ENCODE measurements at places on chromosomes 6 and 20.

- DNase-seq = no peak
Measured at GRCh38 chr6:40436685-40437604, 150.2 kb downstream of the LRFN2 start.

GRCh38 chr6:156943816-156944215, 166.6 kb downstream of the ARID1B start:
- DNase-seq = no peak

- DNase-seq = no peak
Measured at GRCh38 chr20:19375395-19375794, 163.0 kb downstream of the SLC24A3 start.

- no peak for DNase-seq
Measured at GRCh38 chr20:50003253-50003656, 20.5 kb downstream of the SNAI1 start.

- DNase-seq = no peak
Measured at GRCh38 chr6:18415671-18416340, 28.7 kb downstream of the RNF144B start.

GRCh38 chr6:18763086-18763485, 375.9 kb downstream of the RNF144B start:
- DNase-seq = no peak

- DNase-seq = no peak
Measured at GRCh38 chr6:85684809-85685171, 42.1 kb upstream of the SYNCRIP start.

GRCh38 chr6:13404228-13404891, 76.0 kb upstream of the TBC1D7 start:
- DNase-seq = no peak

GRCh38 chr6:104108634-104109033, 751.1 kb downstream of the HACE1 start:
- no peak for DNase-seq

GRCh38 chr6:107629548-107630129, 139.7 kb downstream of the SOBP start:
- no peak for DNase-seq

- DNase-seq = no peak
Measured at GRCh38 chr6:158536891-158537798, 22.7 kb upstream of the TMEM181 start.

DNA sequence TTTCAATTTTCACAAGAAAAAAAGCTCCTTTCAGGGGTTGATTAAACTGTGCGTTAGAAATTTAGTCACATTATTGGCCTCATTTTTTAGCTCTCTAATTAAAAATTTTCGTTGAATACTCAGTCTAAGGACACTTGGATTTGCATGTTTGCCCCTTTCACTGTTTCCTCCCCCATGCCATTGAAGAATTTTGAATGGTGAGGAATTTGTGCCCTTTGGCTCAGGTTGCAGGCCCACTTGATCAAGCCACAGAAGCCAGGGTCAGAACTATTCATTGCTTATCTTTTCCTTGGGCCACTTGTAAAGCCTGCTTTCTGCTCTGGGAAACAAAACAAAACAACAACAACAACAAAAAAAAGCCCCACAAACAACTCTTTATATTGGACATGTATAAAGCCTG, 12.2 kb downstream of the LIN28B start:
- DNase-seq = no peak

GRCh38 chr20:35296101-35296554, 3.9 kb upstream of the FAM83C start:
- DNase-seq = no peak

GRCh38 chr6:27541212-27541932, 68.5 kb upstream of the ZNF184 start:
- DNase-seq = no peak

- no peak for DNase-seq
Measured at GRCh38 chr20:53907968-53908751, 162.2 kb downstream of the BCAS1 start.

DNA sequence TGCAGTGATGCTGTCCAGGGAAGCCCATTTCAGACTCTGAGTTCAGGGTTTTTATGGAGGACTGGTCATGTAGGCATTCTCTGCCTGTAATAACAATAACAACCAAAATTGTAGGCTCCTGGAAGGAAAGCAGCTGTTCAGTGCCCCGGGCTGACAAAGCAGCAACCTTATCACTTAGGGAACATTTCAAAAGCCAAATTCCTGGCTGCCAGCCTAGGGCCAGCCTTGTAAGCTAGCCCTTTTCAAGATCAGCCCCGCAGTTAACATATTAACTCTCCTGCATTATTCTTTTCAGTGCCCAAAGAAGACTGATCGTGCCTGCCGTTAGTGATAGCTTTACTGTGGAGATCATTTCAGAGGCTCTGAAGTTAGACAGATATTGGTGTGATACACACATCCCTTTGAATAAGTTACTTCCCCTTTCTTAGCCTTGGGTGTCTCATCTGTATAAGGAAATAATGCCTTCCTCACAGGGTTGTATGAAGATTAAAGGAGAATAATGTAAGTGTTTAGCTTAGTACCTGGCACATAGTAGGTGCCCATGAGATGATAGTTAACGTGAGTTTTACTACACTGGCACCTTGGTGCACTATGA, 44.1 kb downstream of the CTNNBL1 start:
- no peak for DNase-seq

- no peak for DNase-seq
Measured at GRCh38 chr20:55953201-55953600, 52.1 kb downstream of the CBLN4 start.

GRCh38 chr6:148653138-148653776, 93.6 kb upstream of the UST start:
- DNase-seq = no peak

DNA sequence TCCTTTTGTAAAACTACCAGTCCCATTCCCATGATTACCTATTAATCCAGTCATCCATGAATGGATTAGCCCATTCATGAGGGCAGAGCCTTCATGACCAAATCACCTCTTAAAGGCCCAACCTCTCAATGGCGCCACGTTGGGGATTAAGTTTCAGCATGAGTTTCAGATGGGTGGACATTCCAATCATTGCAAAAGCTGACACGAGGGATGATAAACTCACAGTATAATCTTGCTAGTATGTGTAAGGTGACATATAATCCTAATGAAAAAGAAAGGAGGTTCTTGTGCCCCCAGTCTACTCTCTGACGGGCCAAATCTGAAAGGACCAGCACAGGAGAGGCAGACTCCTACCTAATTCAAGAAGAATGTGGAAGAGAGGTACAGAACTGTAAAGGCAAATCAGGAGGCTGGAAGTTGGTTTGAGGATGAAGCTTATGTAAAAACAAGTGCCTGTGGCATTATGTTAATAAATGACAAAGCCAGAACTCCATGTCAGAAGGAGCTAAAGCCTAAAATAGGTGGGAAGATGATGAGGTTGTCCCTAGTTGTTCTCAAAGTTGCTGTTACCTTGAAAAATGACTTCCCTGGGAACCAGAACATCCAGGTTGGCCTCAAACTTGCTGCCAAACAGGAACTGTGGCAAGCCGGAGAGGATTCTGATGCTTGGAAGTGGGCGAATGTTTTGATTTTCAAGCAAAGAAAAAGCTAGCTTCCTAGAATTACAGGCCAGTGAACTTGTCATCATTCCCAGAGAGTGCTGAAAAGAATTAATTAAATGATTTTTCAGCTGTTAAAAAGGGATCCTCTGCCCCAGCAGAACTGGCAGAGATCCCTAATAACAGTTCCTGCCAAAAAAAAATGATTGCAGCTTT, 106.5 kb upstream of the TIAM2 start:
- no peak for DNase-seq

GRCh38 chr6:158677906-158678578, 28.2 kb downstream of the SYTL3 start:
- DNase-seq = no peak

DNA sequence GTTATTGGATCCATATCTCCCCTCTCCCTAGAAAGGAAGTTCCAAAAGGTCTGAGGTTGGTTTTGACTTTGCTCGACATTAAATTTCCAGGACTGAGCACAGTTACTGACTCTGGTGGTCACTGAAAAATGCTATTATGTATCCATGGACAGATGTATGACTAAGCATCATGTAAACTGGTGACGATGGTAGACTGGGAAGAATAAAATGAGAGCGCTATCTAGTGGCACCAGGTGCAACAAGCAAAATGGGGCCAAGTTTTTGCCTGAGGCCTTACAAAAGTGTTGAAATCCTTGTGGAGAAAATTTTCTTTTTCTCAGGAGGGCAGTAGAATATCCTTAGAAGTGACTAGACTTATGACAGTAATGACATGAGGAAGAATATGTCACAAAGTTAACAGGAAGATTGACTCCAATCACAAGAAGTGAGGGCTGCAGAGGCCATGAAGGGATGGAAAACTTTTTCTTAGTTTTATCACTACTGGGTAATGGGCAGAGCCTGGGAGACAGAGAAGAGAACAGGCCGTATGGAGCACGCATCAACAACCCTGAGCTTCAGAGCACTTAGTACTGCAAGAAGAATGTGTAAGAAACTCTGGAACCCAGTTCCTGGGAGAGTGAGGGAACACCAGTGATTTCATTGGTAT, 88.9 kb upstream of the ELOVL5 start:
- no peak for DNase-seq

- no peak for DNase-seq
Measured at GRCh38 chr6:33786736-33787135, 2.2 kb downstream of the LEMD2 start.

- DNase-seq = no peak
Measured at GRCh38 chr6:24923885-24924401, 11.8 kb downstream of the RIPOR2 start.

DNA sequence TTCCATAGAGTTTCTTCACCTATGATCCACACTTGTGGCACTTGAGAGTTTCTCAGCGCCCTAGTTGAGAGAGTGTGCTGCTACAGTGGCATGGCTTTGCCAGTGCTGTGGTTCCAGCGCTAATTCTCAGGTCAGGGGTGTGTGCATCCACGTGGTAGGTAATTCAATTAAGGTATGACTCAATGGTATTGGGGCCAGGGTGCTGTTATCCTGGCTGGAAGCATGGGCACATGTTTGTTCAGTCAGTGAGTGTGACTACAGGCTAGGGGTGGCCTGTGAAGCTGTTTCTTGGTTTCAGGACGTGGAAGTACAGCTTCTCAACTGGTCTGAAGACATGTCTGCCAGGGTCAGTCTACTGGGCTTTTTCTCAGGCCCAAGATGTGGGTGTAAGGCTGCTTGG, 3.0 kb upstream of the SEMG2 start:
- no peak for DNase-seq

DNA sequence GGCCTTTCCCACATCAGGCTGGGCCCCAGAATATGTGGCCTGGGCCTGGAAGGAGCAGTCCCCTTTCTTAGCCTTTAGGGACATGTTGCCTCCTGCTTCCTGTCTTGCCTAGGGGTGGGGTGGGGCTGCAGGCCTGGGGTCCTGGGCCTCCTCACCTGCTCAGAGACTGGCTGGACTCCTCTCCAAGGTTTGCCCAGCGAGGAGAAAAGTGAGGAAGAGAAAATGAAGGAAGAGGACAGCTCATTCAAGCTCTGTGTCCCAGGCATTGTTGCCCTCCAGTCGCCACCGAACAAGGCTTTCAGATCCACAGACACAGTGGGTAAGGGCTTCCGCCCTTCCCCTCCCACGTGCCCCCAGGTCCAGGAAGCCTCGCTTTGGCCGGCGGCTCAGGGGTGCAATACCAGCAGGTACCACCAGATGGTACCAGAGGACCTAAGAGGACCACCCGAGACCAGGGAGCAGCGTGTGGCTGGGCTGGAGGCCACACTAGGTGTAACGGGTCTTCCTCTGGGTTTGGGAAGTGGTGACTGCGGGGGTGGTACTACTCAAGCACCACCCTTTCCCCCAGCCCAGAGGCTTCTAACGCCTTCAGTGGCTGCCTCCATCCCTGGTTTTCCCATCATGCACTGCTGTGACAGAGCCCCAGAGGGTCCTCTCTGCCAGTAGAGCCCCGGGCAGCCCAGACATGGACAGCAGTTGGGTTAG, 5.5 kb upstream of the BAK1 start:
- no peak for DNase-seq

GRCh38 chr20:42313704-42314103, 695.5 kb upstream of the CHD6 start:
- DNase-seq = no peak

- no peak for DNase-seq
Measured at GRCh38 chr6:46730921-46731461, 4.2 kb downstream of the PLA2G7 start.

- no peak for DNase-seq
Measured at GRCh38 chr6:2730353-2731107, 20.2 kb downstream of the MYLK4 start.

DNA sequence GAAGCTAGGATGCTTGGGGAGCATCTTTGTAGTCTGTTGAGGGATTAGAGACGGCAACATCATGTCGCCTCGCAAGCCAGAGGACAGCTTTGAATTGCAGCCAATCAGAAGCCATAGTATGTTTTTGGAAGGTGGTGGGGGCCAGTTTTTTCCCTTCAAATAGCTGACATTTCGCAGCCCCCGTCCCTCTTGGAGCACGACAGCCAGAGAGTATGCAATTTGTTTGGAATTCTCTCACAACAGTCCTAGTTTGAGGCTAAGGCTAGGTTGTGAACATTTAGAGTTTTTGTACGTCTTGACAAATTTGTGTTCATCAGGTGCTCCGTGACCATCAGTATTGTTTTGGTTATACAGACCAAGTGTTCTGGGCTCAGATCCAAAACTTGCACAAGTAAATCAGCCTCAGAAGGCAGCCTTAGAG, 83.3 kb downstream of the PLCB1 start:
- no peak for DNase-seq

GRCh38 chr6:108961985-108962384, 113.8 kb downstream of the ARMC2 start:
- no peak for DNase-seq

DNA sequence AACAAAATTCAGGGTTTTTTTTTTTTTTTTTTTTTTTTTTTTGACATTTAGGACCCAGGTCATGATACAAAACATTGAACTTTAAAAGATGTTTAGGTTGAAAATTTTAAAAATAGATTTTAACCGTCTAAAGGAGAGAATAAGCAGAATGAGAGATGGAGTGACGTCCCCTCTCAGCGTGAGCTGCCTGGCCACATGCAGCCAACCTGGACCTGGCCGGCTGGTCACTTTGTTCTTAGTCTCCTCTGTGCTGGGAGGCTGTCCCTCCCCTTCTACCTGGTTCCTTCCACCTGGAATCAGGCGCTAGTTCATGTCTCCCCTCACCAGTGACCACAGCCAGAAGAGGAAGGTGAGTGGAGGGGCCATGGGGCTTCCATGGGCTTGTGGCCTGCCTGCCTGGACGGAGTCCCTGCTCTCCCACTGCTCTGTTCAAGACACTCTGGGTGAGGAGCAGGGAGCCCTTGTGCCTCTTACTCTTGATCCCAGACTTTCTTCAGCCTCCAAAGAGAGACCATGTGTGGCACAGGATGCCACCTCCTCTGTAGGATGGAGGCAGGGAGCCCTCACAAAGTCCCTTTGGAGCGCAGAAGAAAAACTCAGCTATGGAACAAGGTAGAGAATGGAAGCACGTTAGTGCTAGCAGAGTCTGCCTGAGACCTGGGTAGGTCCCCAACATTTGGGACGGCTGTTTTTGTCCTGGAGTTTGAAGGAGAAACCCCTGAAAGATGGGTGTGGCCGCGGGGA, 31.7 kb downstream of the IRF4 start:
- DNase-seq = no peak

DNA sequence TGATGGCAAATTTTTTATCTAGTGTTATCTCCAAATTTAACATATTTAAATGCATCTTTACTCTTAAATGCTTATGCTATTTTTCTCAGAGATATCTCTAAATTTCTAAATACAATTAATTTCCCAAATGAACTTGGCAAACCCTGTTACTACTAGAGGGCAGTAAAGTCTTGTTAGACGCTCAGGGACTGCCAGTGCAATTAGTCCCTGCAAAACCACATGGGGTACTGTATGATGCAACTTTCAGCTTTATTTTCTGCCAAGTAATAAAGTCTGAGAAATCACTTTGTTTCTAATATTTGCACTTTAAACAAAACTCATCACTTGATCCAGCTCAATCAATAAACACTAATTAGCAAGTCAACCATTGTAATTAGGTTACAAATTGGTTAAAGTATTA, 76.0 kb upstream of the ADGRB3 start:
- no peak for DNase-seq

Measured in cortex of kidney (tissue), 1 donor.